ENCODE measurements at places on chromosomes 2 and 18.

DNA sequence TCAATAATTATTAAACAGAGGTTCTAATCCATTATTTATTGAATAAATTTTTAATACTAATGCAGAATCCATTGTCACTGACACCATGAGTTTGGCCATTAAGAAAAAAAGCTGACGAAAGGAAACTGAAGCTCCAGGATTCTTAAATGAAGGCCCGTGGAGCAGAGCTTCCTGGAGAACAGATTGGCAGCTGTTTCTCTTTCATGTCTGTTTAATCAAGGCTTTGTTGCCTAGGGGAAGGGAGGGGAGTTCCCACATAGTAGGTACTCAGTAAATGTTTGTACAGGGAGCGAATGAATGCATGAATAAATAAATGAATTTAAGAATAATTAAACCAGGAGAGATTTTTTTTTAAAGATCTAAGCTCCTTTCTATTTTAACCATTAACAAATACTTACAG lies 315.1 kb upstream of the KLHL29 start:
- DNase-seq, result no peak

DNA sequence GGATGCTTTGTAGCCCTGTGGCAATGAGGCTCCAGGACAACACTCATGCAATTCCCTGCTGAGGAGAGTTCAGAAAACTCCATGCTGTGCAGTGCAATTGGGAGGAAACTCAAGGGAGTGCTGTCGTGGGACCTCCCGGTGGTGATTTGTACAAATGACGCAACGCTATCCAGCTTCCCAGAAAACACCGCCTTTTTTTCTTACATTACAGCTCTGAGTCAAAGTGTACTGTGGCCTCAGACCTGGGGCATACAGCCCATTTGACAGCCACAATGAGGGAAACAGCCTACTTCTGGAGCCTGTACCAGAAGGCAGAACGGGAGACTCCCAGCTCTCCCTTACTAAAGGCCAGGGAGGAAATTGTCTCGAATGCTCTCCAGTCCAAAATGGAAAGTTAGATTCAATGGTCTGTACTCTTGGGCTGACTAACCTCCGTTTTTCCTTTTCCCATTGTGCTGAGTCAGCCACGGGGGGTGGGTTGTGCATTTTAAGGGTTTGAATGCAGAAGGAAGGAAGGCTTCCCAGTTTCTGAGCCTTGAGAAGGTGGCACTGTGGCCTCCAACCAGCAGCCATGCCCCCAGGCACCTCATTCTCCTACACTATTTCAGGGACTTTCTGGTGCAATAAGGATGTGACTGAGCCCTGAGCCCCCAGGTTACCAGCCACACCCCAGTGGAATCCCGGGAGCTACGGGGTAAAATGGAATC lies 16.4 kb upstream of the CYP1B1 start:
- DNase-seq, result no peak

- no peak for DNase-seq
Observed at GRCh38 chr2:202822411-202822810, 49.2 kb downstream of the ICA1L start.

DNA sequence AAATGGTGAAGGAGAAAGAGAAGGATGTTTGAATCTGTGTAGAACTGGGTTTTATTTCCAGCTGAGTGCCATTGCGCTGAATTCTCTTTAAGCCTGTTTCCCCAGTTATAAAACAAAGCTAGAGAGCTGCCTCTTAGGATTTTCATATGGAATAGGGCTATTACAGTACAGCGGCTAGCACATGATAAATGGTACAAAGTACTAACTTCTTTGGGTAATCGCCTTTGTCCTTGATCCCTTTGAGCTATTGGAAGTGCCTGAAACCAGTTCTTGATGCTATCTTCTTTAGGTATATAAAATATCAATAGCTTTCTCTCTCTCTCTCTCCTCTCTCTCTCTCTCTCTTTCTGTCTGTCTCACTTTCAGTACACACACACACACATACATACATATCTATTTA lies 71.3 kb downstream of the SOX11 start:
- DNase-seq, result no peak

DNA sequence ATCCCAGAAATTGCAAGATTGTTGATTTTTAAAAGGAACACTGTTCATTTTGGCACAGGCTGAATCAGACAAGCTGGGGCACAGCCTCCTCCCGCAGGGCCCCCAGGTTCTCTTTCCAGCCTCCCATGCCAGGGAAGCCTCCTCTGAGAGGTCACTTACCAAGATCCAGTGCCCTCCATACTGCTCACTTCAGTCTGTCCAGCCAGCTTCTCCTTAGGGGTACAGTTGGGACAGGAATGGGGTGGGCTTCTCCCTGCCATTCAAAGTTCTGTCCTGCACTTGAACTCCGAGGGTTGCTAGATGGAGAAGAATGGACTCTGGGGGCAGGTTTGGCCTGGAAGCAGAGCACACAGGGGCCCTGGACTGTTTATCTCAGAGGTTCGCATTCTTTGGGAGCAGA lies 7.5 kb upstream of the CYP26B1 start:
- DNase-seq, result no peak

DNA sequence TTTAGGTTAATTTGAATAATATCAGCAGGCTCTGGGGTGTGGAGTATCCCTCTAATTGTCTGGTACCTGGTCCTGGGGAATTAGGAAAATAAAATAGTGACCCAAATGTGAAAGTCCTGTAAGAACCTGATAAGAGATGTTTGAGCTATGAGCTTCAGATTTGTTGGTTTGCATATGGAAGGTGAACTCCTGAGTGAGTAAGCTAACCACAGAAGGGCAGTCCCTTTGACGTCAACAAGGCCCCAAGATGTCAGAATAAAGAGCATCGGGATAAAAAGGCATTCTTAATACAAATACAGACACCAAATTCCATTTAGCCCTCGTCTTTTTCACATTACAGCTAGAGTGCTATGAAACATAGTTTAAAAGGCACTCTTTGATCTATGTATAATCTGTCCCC lies 1366.3 kb upstream of the TMEFF2 start:
- no peak for DNase-seq

DNA sequence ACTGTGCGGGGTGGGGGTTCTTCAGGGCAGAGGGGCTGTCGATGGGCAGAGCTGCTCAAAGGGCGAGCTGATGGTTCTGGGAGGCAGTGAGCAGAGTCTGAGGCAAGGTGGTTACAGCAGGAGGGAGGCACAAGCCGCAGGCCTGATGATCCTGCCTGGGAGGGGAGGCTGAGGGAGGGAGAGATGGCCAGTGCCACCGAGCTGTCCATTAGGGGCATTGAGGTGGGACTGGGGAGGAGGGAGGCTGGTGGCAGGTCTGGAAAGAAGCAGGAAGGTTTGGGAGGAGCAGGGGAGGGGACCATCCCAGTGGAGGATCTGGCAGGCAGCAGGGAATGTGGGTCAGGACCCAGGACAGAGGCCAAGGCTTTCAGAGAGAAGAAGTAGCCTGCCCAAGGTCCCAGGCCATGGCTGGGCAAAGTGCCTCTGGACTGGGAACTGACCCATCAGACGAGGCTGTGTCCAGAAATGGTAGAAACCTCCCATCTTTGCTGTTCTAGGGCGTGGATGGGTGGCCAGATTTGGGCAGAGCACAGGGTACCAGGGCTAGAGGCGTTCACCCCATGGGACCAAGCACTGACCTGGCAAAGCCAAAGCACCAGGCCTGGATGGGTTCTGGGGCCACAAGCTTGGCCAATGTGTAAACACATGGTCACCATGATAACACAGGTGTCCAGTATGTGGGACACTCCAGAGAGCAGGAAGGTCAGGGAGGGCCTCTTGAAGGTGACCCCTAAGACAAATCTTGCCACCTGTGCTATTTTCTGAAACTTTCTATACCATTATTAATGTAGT lies 55.5 kb downstream of the INHBB start:
- no peak for DNase-seq

- DNase-seq, result no peak
Observed at GRCh38 chr2:132884705-132885104, 214.7 kb upstream of the LYPD1 start.

All from NCI-H1048 (cell line).